ENCODE measurements at places on chromosomes 12 and 14. TPM values are rescaled to one million over a fixed set of nuclear protein-coding genes. Genes with fewer than 3 reads are reported as not detected.

GRCh38 chr12:69947897-69948296, 122.9 kb downstream of the MYRFL start:
- DNase-seq, result no peak

DNA sequence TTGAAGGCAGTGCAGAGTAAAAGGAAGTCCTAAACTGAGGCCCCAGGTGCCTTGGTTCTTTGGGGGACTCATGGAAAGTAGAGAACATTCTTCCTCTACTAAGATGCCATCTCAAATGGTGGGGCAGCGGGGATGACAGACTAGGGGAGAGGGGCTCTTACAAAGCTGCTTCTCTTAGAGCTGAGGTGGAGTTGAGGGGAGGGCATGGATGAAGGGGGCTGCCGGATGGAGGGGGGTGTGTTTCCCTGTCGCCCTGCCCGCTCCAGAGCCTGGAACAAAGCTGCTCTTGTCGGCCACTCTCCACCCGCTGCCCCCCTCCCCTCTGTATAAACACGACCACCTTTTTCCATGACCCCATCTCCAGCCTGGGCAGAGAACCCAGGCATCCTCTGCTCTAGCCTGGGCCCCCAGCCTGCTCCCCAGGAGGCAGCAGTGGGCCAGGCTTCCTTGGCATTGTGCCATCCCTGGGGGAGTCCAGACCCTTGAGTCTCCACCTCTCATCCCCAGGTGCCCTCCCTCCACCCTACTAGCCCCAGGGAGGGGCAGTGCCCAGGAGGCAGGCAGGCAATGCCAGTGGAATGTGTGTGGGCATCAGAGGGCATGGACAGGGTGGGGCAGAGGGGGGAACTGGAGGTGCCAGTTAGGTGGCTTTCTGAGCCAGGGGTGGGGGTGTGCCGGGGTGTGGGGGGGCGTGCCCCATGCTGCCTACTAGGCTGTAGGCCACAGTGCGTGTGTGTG, 1.7 kb downstream of the RARG start:
- no peak for DNase-seq

GRCh38 chr12:66279123-66279712, 23.1 kb upstream of the HELB start:
- no peak for DNase-seq

Gene IL23A
- total RNA-seq, result not detected

Gene CLEC1A
- total RNA-seq, result 13.7 TPM

Measured in sciatic nerve (tissue), 2 donors.